Dorsolateral prefrontal cortex (tissue), 122 donors: ENCODE measurements at places on chromosomes 1 and 21. TPM values are rescaled to one million over a fixed set of nuclear protein-coding genes. Genes with fewer than 3 reads are reported as not detected.

Gene RNU1-2
- total RNA-seq, result 8,876 TPM

Gene ITLN2
- total RNA-seq, result not detected

Gene ARMH1
- total RNA-seq, result 19.7 TPM

Gene LCE3A
- not detected for total RNA-seq

Gene KISS1
- total RNA-seq, result not detected

Gene GNG12
- total RNA-seq, result 30.8 TPM

Gene TAS1R1
- not detected for total RNA-seq

Gene TPTE
- total RNA-seq, result not detected

Gene FBXO44
- total RNA-seq, result 174 TPM

Gene AMY1C
- total RNA-seq, result not detected

Gene ZC3H12A
- 2.5 TPM for total RNA-seq

Gene BMP8B
- total RNA-seq, result 1.9 TPM

Gene HTR6
- 2.4 TPM for total RNA-seq

Gene TENT5C
- 1.5 TPM for total RNA-seq

Gene MRPS15
- 33.9 TPM for total RNA-seq

Gene S1PR1
- 43.1 TPM for total RNA-seq

Gene DMRTA2
- 1.0 TPM for total RNA-seq

Gene LMOD1
- 8.8 TPM for total RNA-seq

Gene RPL22
- 150 TPM for total RNA-seq

Gene CNR2
- not detected for total RNA-seq

Gene HES3
- not detected for total RNA-seq
